NCI-H524 treated with DMSO at 0.1 percent for 48 hours (cell line): ENCODE measurements at places on chromosomes 2 and 18.

GRCh38 chr2:152646775-152647174 lies 70.5 kb downstream of the PRPF40A start:
- no peak for DNase-seq

DNA sequence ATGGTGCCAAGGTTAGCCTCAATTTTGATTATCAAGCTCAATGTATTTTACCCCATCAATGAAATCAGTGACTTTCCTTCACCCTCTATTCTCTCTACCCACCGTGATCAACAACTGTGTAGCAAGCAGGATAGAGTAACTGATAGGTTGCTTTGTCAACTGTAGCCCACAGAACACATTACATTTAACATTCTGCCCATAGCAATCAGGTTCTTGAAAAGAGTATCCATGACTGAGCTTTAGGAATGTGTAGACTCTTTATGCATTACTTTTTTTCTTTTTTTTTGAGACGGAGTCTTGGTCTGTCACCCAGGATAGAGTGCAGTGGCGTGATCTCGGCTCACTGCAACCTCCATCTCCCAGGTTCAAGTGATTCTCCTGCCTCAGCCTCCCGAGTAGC lies 19.8 kb upstream of the VWA3B start:
- DNase-seq: no peak

DNA sequence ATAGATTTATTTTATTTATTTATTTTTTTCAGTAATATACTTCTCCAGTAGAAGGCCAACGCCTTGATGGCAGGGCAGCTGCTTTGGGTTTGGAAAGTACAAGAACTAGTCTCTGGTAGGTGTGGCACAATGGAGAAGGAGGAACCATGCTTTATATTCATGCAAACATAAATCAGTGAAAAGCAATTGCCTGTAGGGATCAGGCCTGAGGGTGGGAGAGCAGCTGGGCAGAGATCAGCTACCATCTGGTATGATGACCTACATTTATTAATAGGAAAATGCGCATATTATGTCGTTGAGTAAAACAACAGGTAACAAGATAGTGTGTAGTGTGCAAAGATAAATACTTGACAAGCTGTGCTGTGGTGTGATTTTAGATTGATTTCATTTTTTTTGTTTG lies 120.4 kb upstream of the TLK1 start:
- peak; percentile 95 for DNase-seq

- no peak for DNase-seq
These were observed 81.9 kb upstream of the VWC2L start for GRCh38 chr2:214328941-214329340.

- DNase-seq: no peak
These were observed 97.2 kb downstream of the PTGR3 start for GRCh38 chr18:75111760-75112159.

- no peak for DNase-seq
These were observed 524.4 kb downstream of the BCL11A start for GRCh38 chr2:60028849-60029565.

- DNase-seq: no peak
These were observed 455.7 kb upstream of the TCF4 start for GRCh38 chr18:56043641-56044061.

DNA sequence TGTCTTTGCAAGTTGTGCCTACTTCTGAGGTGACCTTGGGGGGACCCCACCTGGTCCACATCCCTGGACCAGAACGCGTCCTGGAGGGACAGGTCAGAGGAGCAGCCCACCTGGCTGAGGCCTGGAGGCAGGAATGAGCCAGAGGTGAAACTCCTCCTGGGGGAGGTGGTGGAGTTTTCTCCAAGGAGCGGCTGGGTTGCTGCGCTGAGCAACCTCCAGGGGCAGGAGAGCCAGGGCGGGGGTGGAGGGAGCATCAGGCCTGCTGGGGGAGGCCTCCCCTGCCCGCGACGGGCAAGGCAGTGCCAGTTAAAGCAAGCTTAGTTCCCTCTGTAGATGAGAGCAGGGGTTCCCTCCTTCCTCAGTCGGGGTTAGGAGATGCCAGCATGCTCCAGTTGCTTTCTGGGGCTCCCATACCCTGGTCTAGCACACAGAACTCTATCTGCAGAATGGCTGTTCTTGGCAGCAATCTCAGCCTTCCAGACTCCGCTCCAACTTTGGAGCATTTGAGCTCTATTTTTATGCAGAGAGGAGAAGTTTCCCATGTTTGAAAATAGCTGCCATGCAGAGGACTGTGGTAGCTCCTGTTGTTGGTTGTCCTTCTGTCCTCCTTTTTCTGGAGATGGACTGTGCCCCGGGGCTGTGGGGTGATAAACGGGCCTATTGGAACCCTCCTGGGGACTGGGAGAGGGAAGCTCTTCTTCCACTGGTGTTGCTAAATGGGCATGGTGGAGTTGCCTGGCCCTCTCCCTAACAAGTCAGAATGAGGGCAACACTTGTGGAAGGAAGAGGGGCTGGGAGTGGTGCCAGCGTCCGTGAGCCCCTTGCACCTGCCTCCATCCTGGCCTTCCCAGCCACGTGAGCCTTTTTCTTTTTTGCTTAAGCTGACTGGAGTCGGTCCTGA lies 39.1 kb downstream of the B3GNT2 start:
- no peak for DNase-seq

GRCh38 chr2:177489719-177490301 lies 97.2 kb downstream of the AGPS start:
- no peak for DNase-seq

DNA sequence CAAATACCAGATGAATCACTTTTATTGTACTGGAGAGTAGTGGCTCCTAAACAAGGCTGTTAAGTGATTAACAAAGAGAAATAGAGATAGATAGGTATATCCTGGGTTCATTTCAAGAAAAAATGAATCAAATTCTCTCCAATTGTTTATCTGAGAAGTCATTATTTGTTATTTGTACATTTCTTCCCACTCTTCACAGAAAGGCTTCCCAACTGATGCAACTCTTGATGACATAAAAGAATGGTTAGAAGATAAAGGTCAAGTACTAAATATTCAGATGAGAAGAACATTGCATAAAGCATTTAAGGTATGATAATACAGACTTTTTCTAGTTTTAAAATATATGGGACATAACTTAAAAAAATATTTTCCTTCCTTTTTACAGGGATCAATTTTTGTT lies 7.9 kb downstream of the SSB start:
- DNase-seq: no peak

DNA sequence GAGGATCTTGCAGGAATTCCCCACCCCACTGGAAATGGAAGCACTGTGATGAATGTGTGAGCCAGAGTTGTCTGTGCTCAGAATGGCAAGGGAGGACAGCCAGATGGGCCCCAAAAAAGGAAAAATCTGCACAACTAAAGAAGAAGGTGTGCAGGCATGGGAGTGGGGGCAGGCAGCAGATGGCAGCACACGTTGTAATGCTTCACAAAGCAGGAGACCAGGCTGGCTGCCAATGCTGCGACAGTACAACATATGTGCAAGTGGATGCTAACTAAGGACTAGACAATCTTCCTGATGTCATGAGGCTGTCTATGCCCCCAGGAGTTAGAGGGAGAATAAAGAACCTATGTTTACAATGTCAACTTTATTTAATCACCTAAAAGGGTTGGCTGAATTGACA lies 27.2 kb downstream of the ST6GAL2 start:
- no peak for DNase-seq

DNA sequence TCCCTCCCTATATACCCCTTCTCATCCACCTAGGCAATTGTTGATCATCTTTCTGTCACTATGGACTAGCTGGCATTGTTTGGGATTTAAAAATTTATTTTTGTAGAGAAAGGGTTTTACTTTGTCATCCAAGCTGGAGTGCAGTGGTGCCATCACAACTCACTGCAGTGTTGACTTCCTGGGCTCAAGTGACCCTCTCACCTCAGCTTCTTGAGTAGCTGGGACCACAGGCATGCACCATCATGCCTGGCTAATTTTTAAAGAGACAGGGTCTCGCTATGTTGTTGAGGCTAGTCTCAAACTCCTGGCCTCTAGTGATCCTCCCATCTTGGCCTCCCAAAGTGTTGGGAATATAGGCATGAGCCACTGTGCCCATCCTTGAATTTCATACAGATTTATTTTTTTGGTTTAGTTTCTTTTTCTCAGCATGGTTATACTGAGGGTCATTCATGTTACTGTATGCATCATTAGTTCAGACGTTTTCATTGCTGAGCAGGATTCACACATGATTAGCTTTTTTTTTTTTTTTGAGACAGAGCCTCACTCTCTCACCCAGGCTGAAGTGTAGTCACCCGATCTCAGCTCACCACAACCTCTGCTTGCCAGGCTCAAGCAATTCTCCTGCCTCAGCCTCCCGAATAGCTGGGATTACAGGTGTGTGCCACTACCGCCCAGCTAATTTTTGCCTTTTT lies 8.6 kb upstream of the PCARE start:
- no peak for DNase-seq
